CD4-positive, alpha-beta T cell treated with Interleukin-15 for 4 hours (primary cell): ENCODE measurements at places on chromosomes 11 and 22.

DNA sequence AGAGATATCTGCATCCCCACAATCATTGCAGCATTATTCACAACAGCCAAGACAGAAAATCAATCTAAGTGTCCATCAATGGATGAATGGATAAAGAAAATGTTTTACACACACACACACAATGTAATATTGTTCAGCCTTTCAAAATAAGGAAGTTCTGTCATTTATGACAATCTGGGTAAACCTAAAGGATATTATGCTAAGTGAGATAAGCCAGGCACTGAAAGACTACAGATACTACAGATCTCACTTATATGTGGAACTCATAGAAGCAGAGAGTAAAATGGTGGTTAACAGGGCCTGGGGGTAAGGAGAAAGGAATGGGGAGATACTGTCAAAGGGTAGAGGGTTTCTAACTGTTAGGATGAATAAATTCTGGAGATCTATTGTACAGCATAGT, 36.0 kb upstream of the EED start:
- no peak for DNase-seq

- DNase-seq: peak; percentile 57
These were observed 9.7 kb upstream of the NEFH start for GRCh38 chr22:29470159-29470855.

GRCh38 chr11:76629116-76629852, 41.3 kb downstream of the LRRC32 start:
- DNase-seq: peak; percentile 12

DNA sequence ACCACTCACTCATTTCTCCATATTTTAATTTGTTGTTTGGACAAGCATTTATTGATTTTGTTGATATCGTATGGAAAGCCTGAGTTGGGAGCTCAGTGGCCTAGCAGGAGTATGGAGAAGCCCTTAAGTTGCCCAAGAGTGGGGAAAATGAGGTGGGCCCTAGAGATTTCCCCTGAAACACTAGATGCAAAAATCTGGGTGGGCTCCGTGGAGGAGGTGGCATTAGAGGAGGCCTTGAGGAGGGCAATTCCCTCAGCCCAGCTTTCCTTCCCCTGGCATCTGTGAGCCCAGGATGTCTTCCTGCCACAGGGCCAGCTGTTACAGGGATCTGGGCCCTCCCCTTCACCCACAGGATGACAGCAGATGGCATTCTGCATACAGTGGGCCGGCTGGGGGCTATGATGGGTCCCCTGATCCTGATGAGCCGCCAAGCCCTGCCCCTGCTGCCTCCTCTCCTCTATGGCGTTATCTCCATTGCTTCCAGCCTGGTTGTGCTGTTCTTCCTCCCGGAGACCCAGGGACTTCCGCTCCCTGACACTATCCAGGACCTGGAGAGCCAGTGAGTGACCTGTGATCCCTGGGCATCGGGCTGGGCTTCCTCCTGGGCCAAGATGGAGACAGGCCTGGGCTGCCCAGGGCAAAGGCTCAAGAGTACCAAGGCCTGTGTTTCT, 21.6 kb upstream of the SLC22A12 start:
- no peak for DNase-seq

- no peak for DNase-seq
These were observed 444.4 kb downstream of the DLG2 start for GRCh38 chr11:85182441-85183387.

GRCh38 chr11:82229341-82229740, 504.3 kb downstream of the FAM181B start:
- peak; percentile 12 for DNase-seq

- DNase-seq: no peak
These were observed 520.4 kb downstream of the SOX6 start for GRCh38 chr11:15835788-15836411.

DNA sequence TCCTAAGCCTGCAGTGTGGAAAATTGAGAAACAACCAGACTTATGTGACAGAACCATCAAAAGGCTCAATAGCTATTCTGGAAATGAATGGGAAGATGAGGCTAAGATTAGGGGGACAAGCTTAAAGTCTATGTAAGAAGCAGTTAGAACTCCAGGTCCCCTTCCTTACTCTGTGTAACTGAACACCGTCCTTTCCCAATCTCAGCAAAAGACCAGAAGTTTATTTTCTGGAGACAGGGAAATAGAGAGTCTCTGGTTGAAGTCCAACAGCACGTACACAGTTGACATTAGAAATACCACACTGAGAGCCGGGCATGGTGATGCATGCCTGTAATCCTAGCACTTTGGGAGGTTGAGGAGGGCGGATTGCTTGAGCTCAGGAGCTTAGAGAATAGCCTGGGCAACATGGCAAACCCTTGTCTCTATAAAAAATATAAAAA, 93.9 kb downstream of the CD44 start:
- DNase-seq: no peak

DNA sequence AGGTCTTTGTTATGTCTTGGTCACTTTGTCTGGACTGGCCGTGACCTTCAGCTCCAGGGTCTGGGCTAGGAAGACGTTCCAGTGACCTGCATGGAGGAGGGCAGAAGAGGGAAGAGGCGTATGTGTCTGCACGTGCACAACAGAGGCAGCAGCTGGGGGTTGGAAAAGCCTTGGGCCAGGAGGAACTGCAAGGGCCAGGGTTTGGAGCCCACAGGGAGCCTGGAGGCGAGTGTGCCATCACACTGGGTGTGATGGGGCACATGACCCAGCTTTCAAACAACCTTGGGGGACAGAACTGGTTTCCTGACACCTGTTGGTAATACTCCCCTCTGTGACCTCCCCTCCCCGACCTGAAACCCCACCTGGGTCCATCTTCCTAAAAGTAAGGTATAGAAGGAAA, 34.7 kb downstream of the CHRDL2 start:
- no peak for DNase-seq

- no peak for DNase-seq
These were observed 350.3 kb upstream of the MPPED2 start for GRCh38 chr11:30936491-30936890.

DNA sequence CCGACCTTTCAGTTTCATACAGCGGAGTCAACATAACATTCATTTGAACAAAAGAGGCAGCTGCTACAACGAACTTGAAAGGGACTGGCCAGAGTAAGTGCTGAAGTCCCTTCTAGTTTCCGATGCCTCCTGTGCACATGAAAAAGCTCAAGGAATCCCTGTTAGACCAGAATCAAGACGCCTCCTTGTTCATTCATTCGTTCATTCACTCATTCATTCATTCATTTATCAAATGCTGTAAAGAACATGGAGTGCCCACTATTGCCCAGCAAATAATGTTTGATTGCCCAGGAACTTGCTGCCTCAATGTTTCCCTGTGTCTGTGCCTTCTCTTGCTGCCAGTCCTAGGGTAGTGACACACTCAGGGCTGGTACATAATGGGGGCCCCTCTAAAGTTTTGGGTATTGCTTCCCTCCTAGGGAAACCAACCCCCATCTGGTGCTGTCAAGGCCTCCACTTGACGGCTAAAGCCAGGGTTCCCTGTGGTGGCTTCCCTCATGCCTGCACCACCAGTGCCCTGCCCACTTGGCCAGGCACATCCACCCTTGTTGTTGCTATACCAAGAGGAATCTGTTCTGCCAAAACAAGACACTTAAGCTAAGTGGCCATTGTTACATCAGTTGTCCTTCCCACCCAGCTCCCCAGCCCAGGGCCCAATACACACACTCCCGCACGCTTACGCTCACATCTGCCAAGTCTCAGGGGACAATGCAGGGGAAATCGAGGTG, 3.8 kb downstream of the TMPRSS13 start:
- no peak for DNase-seq

DNA sequence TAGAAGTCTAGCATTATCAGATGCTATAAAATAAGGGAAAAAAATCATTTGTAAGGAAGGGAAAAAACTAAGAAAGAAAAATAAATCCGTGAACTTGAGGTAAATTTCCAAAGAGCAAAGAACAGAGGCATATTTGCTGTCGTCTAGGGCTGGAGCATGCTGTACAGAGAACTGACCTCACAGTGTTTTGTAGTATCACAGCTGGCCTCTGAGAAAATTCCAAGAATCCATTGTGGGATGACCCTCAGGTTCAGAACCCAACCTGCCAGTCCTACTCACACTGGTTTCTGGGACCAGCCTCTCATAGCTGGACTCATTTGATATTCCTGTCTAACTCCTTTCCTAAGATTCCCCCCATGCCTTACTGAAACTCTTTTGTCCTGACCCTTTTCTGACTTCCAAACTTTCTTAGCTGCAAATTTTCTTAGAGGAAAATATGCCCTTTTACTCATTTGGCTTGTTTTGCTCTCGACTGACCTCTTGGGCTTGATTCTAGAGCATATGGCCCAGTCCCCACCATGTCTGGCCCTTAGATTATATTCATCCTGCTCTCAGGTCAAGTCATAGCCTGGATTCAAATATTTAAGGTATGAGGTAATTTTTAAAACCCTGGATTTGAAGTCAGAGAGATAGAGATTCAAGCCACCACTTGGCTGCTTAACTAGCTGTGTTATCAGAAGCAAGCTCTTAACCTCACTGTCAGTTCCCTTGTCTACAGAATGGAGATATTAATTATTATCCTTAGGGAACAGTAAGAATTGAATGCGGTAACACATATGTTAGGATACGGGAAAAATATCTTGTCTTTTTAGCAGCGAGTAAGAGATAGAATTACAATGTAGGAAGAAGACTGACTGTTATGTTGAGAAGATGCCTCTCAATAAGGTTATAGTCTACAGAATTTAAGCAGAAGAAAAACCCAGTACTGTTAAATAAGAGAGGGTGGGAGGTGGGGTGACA, 89.7 kb upstream of the KCNA4 start:
- no peak for DNase-seq

- peak; percentile 85 for DNase-seq
These were observed 65.6 kb downstream of the BTG4 start for GRCh38 chr11:111446404-111447111.

GRCh38 chr22:50734343-50734771, 3.6 kb upstream of the ACR start:
- no peak for DNase-seq

- DNase-seq: no peak
These were observed 5.8 kb downstream of the TRIM29 start for GRCh38 chr11:120131941-120132644.

DNA sequence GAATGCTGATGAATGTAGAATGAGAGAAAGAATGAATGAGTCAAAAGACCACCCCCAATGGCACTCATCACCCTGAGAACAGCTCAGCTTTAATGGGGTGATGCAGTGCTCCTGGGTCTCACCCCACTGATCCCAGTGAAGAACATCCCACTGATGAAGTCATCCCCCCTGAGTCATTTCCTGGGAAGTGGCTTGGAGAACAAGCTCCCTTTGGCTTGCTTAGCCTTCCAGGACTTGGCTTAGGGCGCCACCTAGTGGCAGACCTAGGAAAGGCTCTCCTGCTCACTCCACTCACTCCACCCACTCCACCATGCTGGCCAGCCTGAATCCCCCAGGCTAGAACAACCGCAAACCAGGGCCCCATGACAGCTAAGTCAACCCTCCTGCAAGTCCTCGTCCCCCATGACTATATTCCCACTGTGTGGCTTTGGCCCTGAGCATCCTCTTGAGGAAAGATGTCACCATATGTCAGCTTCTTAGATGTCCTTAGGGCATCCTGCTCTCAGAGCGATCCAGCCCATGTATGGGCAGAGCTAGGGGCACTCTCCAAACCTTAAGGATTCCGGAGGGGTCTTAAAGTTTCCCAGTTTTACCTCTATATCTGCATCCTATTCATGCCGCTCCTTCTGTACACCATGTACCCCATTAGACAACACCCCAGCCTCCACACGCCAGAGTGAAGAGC, 17.8 kb upstream of the TMPRSS13 start:
- DNase-seq: peak; percentile 84

DNA sequence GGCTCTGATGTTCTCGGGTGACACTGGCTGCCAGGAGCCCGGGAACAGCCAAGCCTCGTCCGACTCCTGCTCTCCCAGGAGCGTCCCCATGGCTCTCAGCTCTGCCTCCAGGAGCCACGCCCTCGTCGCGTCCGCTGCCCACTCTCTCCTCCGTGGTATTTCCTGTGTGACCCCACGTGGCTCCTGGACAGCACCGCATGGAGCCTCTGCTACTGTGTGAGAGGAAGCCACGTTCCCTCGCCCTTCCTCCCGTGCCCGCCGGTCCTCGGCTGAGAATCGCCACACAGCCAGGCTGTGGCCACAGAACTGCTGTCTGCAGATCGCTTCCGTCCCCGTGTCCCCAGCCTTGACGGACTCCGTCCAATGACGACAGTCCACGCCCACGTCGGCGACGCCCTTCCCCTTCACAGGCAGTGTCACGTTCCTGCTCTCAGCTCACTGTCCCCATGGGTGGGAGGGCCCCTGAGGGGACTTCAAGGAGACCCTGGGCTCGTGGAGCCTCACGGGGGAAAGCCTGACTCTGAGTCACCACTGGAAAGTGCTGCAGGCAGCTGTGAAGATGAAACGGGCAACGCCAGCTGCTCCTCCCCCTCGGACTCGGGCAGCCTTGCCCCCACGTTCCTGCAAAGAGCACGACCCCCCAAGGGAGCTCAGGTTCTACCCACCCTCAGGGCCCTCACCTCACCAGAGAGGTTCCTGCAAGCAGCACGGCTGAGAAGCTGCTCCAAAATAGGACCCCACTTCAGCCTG, 458.5 kb downstream of the BRD1 start:
- no peak for DNase-seq
